NCI-H1417 treated with DMSO at 0.1 percent for 48 hours (cell line): ENCODE measurements at places on chromosomes 3 and 15.

- no peak for DNase-seq
Measured at GRCh38 chr3:65975032-65975431, 63.7 kb downstream of the MAGI1 start.

DNA sequence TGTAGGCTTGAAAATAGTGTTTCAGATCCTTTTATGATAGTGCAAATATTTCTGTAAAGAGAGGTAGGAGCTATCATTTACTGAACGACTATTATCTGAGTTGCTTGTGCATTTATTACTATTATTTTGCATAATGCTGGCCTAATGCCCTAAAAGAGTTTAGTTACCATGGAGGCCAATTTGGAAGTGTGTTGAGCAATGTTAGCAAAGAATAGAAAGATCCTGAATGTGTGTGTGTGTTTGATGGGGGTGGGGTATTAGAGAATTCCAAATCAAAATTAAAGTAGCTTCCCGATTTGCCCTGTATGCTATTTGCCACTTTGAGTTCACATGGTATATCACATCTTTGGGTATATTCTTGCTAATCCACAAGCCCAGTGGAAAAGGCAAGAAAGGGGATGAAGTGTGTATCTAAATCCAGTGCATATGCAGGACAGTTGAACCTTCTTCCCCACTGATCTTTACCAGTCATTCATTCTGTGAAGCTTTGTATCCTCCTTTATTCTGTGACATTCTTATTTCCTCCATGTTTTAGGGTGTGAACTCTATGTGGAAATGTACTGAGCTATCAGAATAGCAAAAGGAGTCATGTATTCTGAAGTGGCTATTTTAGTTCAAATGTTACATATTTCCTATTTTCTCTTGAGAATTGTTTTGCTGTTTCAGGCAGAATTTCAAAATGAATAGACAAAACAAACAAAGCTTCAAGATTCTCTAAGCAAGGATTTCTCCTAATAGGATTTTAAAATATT lies 45.7 kb upstream of the PLSCR5 start:
- no peak for DNase-seq

DNA sequence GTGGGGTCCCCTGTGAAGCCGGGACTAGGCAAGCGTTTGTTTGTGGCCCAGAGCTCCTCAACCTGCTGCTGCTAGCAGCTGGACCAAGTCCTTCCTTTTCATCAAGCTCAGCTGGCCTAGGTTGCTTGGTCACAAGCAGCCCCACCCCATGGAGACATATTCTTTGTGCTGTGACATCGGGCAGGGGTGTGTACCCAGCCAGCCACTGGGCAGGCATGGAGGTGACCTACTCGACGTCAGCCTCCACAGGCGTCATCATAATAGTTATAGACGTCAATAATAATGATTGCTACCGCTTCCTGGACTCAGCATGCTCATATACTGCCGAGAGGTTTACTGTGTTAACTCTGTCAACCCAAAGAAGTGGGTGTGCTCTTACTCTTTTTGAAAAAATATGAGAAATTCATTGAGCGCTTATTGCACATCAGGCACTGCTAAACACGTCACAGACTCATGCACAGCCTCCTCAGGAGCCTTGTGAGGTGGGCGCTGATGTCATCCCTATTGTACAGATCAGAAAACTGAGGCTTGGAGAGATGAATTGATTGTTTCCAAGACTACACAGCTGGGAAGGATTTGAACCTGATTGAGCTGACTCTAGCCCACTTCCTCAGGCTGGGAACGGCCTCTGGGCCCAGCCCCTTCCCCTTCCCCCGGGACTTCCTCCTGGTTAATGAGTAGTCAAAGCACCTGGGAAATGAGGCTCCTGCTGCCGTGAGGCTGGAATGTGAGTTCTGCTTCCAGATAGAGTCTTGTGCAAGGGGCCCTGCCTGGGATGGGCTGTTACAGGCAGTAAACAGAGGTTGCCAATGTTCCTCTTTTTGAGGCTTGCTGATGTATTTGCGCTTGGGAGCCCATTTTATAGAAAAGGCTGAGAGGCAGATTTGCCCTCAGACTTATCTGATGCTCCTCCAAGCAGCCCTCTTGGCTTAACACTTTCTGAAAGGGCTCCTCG lies 16.2 kb downstream of the SLC6A6 start:
- DNase-seq, result no peak

DNA sequence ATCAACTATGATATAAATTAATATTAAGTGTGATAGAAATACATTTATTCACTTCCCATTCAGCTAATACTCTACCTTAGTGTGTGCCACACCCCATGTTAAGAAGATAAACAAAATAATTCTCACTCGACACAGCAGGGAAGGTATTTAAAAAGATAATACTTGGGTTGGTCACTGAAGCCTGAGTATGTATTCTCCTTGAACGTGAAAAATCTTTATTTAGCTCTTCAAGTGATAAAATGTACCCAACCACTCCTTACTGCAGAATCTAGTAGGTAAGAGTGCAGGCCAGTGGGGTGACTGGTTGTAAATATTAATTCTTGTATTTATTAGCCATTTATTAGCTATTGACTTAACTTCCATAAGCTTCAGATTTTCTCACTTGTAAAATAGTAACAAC lies 372.7 kb upstream of the THBS1 start:
- DNase-seq, result no peak

GRCh38 chr3:134242649-134243617 lies 7.7 kb downstream of the RYK start:
- DNase-seq, result no peak

DNA sequence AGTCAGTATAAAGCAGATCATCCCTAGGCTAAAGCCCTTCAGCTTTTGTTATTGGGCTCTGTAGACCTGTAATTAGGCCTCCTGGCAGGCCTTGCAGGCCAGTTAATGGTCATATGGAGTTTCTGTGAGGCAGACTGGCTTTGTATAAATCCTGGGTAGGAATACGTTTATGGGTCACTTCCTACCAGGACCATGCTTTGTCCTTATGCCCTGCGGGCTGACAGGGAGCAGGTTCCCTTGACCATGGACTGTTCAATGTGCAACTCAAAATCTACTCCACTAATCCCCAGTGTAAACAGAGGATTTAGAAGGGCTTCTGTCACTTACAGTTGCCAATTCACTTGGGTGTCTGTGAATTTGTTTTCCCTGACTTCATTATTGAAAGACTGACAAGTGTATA lies 202.7 kb upstream of the MLF1 start:
- no peak for DNase-seq

- no peak for DNase-seq
Measured at GRCh38 chr3:158863247-158863646, 61.4 kb downstream of the MFSD1 start.

DNA sequence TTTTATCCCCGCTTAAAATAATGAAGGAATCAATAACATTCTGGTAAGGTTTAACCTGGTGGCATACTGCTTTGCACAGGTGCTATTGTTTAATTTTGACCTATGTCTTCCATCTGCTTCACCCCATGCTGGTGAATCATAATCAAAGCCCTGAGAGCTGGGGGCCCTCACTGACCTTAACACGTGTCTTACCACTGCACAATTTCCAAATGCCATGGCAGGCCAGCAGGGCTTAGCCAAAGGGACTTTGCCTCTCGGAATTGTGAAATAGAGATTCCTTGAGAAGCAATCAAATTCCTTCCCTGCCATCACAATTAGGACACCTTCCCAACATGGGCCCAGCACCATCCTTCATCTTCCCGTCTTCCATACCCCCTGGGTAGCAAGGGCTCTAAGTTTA lies 242.6 kb upstream of the THBS1 start:
- no peak for DNase-seq

- no peak for DNase-seq
Measured at GRCh38 chr3:11140030-11140712, 14.1 kb upstream of the HRH1 start.

- no peak for DNase-seq
Measured at GRCh38 chr3:58722561-58722960, 56.0 kb upstream of the FAM3D start.
